Left ventricle myocardium superior (tissue), 1 donor: ENCODE measurements at places on chromosomes 6 and 20.

- DNase-seq = no peak
Observed at GRCh38 chr20:906001-906520, 10.1 kb downstream of the ANGPT4 start.

DNA sequence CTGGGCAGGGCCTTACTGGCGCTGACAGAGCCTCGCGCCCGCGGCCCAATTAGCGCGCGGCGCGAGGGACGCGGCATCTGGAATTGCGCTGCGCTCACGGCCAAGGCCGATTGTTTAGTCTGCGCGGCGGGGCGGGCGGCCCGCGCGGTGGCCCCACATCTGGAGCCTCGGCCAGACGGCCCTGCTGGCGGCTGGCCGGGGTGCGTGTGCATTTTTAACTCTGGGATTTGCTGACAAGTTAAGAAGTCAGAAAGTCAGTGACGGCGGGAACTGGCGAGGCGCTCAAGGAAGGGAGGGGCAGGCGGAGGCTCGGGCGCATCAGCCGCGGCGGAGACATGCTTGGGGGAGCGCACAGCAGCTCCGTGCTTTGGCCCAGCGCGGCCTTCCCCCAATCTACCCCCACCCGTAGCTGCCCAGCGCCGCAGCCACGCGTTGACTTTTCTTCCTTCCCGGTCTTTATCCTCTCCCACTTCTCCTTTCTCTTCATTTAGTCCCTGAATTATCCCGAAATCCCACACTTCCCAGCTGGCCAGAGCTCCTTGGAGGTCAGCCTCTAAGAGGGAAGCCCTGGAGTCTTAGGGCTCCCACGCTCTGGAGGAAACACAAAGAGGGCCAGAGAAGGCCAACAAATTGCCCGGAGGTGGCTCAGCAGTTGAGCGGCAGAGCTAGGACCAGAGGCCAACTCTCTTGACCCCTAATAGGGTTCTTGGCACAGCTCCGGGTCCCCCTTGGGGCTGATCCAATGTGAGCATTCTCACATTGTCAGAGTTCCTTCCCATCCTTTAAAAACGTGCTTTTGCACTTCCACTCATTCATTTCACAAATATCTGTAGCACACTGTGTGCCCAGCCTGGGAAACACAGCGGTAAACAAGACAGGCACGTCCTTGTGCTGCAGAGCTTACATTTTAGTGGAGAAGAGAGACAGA, 40.8 kb upstream of the FOXP4 start:
- peak; percentile 88 for DNase-seq

- no peak for DNase-seq
Observed at GRCh38 chr6:146267447-146267846, 238.6 kb downstream of the GRM1 start.

DNA sequence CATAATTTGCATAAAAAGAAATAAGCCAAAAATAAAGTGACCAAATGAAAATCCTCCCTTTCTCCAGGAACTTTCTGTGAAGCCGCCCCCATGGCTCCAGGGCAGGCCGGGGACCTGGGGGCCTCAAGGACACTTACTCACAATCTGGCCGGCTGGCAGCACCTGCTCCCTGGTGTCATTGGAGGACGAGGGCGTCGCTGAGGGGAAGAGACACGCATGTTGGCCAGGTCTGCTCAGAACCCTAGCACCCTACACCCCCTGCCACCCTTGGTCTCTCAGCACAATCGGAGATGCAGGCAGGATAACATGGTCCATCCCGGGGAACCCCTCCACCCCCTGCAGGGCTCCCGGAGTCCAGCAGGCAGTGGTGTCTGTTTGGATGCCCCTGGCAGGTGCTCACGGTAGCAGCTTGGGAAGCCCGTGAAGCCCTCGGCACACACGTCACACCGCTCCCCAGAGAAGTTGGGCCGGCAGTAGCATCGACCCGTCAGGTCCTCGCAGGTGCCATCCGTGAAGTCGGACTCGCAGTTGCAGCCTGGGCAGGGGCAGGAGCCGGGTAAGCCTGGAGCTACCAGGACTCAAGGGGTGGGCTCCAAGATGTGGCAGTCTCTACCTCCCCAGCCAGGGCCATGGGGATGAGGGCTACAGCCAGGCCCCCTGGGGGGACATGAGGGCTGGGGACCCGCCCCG, 21.3 kb downstream of the LAMA5 start:
- peak; percentile 26 for DNase-seq

- DNase-seq = no peak
Observed at GRCh38 chr6:147438758-147439528, 69.5 kb upstream of the SAMD5 start.

- DNase-seq = no peak
Observed at GRCh38 chr6:14452567-14453527, 335.3 kb downstream of the CD83 start.

DNA sequence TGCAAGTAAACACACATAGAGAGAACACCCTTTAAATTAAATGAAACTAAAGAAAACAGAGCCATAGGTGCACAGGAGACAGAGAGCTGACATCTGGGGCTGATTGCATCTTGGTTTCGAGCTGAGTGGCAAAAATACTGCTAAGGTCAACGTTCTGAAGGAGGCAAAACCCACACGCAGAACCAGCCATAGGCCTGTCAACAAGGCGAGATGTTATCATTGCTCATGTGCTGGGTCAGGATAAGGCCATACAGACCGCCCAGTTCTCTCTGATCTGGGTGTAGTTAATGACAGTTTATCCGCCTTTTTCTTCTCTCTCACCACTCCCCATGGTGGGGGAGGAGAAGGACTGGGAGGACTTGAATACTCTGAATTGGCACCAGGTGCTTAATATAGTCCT, 4.5 kb upstream of the FAM110A start:
- no peak for DNase-seq

- peak; percentile 46 for DNase-seq
Observed at GRCh38 chr6:136607932-136608772, 57.9 kb upstream of the MAP7 start.

GRCh38 chr6:1708122-1708521, 98.4 kb downstream of the FOXC1 start:
- DNase-seq = no peak

- peak; percentile 95 for DNase-seq
Observed at GRCh38 chr20:63973636-63974401, 4.1 kb upstream of the ZNF512B start.

- DNase-seq = no peak
Observed at GRCh38 chr20:25250508-25250907, 2.6 kb downstream of the PYGB start.

GRCh38 chr6:53581856-53582255, 37.0 kb upstream of the GCLC start:
- DNase-seq = no peak

- no peak for DNase-seq
Observed at GRCh38 chr6:143708889-143709288, 31.1 kb downstream of the PHACTR2 start.

DNA sequence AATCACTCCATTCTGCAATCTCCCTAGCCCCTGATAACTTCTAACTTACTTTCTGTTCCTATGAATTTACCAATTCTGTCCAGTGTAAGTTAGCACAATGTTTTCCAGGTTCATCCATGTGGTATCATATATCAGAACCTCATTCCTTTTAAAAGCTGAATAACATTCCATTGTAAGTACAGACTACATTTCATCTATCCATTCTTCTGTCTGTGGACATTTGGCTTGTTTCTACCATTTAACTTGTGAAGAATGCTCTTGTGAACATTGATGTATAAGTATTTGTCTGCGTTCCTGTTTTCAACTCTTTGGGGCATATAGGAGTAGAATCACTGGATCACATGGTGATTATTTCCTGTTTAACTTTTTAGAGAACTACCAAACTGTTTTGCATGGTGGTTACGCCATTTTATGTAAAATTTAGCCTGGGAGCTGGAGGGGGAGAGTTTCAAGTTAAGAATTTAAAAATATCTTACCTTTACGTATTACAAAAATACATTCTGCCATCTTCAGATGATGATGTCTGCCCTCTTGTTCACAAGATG, 156.5 kb downstream of the BTBD3 start:
- DNase-seq = no peak

DNA sequence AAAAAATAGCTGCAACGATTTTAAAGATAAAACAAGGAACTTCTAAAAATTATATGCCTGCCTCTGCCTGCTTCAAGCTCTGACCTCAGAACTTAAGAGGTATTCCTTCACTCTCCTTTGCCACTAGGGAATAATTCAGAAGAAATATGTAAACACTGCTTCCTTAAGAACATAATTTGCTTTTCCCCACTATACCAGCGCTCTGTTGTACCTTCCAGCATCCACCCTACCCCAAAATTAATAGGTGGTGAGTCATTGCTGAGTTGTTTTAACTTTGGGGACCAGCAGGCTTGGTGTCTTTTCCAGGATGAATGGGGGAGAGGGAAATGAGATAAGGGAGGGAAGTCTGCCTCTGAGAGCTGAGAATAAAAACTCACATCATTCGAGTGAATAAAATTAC, 107.7 kb upstream of the ATXN1 start:
- DNase-seq = no peak

GRCh38 chr20:45944151-45944964, 9.9 kb downstream of the PCIF1 start:
- DNase-seq = peak; percentile 19

DNA sequence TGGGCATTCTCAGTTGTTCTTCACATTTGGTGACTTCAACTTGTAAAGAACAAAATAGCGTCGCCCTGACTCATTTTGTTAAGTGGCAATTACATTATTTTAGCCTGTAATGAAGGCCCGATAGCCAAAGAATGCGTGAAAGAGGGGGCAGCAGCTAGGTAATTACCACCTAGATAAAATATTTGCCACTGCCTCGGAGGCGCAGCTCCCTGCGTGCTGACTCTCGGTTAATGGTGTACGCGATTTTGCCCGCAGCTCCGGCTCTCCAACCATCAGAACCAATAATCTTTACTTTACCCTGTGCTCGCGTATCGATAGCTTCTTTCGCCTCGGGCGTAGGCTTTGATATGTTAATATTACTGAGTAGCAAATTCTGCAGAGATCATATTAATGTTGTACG, 8.7 kb downstream of the TFAP2D start:
- DNase-seq = no peak

GRCh38 chr6:148389917-148390316, 47.3 kb downstream of the SASH1 start:
- no peak for DNase-seq

DNA sequence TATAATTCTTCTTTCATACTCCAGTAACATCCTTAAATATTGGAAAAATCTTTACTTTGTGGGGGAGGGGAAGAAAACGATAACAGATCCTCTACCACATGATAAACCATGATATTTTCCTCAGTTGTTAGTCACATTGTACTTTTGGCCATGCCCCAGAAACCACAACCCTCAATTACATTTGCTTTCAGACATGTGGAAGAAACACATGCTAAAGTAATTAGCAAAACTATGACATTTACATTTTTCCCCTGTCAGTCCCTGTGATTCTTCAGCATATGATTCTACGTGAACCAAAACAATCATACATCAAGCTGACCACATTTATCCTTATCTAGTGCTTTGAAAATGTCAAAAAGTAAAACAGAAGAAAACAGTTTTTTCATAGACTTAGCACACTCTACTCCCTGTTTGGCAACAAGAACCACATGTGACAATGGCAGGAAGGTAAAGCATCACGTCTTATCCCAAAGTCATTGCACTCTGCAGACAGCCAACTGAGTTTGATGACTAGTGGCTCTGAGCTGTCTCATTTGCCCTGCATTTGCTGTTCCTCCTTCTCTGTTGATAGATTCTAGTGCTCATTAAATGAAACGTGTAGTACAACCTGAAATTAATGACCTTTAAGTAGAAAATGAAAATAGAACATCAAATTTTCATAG, 505.8 kb upstream of the MARCKS start:
- DNase-seq = no peak

GRCh38 chr6:144582939-144583613, 297.9 kb downstream of the UTRN start:
- DNase-seq = peak; percentile 63

DNA sequence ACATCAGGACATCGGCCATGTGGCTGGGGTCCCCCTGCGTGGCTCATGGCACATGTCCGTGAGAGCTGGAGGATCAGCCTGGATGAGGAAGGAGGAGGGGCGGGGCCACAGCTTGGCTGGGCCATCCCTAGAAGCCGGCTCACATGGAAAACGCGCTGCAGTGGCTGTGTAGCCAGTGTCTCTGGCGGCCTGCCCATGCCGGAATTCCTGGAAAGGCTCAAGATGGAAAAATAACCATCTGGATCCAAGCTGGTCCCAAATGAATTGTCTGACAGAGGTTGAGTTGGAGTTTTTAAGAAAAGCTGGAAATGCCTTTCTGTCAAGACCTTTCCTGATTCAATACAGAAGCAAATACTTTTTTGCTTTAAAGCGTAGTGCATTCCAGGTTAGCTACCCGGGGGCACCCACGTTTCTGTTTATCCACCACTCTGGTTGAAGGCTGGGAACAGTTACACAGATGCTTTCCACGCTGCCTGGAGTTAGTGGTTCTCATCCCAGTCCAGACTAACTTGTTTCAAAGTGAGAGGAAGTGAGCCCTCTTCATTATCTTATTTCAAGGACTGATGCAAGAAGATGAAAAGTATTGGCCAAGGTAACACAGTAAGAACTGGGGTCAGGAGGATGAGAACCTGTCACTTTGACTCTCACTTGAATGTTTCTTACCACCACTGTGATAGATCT, 99.0 kb downstream of the GMPR start:
- DNase-seq = peak; percentile 97

- no peak for DNase-seq
Observed at GRCh38 chr6:151905072-151905471, 97.6 kb downstream of the ESR1 start.

- DNase-seq = no peak
Observed at GRCh38 chr6:14505401-14505800, 387.8 kb downstream of the CD83 start.

- no peak for DNase-seq
Observed at GRCh38 chr6:6569811-6570164, 18.7 kb upstream of the LY86 start.

DNA sequence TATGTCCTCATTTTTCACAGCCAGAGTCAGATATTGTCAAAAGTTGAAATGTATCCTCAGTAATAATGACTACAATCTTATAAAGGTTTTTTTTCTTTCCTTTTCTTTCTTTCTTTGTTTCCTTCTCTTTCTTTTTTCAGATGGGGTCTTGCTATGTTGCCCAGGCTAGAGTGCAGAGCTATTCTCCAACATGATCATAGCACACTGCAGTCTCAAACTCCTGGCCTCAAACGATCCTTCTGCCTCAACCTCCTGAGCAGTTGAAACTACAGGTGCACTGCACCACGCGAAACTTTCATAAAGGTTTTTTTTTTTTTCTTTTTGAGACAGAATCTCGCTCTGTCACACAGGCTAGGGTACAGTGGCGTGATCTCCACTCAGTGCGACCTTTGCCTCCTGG, 31.1 kb upstream of the FOXA2 start:
- DNase-seq = no peak

GRCh38 chr6:111718990-111719389, 113.3 kb upstream of the TRAF3IP2 start:
- no peak for DNase-seq

- DNase-seq = no peak
Observed at GRCh38 chr6:14848019-14848418, 397.9 kb upstream of the JARID2 start.

- no peak for DNase-seq
Observed at GRCh38 chr20:50596694-50597021, 86.5 kb downstream of the PTPN1 start.
